ENCODE measurements at places on chromosomes 5 and 9. TPM values are rescaled to one million over a fixed set of nuclear protein-coding genes. Genes with fewer than 3 reads are reported as not detected.

- DNase-seq = no peak
Observed at GRCh38 chr9:37574241-37574721, 1.9 kb downstream of the FBXO10 start.

DNA sequence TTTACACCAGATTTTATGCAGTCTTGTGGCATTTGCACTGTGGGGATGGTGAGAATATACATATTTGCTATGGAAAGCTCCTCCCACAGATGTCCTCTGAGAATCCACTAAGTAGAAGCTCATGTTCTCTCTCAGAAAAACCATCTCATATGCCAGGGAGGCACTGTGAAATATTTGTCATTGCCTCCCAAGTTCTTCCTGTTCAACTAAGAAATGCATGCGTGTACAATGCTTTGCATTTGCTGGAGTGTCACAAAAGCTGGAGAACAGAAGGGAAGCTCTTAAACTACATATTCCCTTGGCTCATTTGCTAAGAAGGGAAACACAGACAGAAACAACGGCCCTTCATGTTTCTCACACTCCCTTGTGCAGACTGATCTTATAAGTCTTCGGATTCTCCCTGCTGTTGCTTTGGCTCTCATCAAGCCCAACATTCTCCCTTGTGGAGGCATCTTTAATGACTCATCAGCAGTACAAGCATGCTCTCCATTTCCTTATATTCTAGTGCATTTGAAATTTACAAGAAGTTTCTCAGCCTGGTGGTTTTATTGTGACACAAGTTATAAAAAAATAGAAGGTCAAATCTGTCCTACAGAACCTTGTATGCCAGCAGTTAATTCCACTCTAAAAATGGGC is 220.6 kb downstream of the TRIM36 start:
- no peak for DNase-seq

GRCh38 chr5:87048156-87048555 is 219.5 kb upstream of the RASA1 start:
- no peak for DNase-seq

Gene ACTBL2
- not detected for total RNA-seq

GRCh38 chr9:75658301-75658905 is 232.1 kb upstream of the PCSK5 start:
- no peak for DNase-seq

DNA sequence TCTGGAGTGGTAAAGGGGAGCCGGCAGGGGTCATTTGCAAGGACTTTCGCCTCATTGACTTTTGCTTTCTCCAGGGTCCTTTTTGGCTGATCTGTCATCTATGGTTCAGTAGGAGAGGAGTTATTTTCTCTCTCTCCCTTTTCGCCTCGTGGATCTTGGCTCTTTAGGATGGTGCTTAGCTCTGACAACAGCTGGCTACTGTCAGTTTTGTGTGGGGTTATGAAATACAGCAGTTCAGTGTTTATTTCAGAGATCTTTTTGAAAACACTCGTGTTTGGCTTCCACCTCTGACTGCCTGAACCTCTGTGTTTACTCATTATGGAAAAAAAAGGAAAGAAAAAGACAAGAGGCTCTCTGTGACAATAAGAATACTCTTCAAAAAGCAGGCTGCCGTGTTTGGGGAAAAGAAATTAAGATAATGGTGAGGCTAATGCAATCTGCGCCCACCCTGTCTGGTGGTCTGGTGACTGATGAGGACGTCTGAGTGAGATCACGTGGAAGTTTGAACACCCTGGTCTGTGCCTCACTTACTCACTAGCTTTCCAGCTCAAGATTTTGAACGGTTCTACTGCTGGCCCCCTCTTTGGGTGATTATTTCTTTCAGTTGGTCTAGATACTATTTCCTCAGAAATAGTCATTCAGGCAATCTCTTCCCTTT is 567.7 kb downstream of the CAAP1 start:
- no peak for DNase-seq

DNA sequence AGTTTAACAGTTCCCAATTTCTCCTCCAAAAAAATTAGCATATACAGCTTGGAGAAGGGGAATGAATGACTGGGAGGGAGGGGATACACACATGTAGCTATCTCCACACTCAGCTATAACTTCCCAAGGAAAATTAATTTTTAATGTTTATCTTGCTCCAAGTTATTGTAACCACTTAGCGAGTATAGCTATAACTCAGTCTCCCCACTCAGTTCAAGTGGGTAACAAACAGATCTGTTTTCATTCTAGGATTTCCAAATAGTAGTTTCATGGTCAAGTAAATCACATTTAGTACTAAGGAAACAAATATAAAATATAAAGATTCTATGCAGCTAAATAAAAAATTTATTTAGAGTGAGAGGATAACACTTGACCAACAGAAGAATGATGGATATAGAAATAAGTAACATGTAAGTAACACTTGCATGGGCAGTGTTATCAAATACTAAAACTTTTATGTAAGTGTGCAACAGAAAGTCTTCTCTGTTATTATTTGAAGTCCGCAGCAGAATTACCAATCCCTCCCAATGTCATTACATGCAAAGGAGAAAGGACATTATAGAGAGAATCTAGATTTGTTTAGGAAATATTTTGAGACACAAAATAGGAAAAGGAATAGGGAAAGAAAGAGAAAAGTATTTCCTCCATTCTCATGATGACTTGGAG is 10.2 kb upstream of the NFIB start:
- no peak for DNase-seq

- no peak for DNase-seq
Observed at GRCh38 chr9:91162311-91162710, 199.4 kb downstream of the AUH start.

DNA sequence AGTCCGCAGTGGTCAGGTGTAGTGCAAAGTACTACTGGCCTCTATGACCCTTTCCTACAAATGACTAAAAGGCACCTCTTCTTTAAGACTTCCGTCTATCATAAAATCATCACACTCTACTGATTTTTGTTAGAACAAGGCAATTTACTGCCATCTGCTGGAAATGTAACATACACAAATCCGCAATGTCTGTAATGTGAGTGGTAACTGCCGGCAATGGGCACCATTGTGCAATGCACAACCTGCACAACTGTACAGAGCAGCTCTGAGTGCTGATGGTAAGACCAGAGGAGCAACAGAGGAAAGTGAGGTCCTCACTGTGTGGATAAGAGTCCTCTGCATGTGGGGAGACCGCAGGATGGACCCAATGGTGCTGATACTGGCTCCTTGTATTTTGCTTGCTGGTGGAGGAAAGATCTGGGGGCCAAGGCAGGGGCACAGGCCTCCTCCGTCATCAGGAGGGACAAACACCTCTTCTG is 103.7 kb downstream of the ATPSCKMT start:
- no peak for DNase-seq

Gene KIF20A
- total RNA-seq = 67.1 TPM

DNA sequence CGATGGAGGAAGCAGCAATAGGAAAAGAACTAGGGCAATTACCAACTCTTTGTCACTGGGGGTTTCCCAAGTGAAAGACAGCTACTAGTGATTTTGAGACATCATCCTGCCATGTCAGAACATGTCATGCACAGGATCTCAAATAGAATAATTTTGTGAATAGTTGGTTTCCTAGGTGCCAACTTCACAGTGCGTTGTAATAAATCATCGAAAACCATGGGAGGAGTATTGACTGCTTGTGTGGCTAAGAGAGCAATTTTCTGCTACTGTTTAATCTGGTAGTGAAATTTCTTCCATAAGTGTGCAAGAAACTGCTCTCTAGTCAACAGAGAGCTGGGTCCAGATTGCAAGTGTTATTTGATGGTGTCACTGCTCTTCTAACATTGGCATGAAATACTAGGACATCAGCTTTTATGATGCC is 168.6 kb downstream of the NNT start:
- no peak for DNase-seq

DNA sequence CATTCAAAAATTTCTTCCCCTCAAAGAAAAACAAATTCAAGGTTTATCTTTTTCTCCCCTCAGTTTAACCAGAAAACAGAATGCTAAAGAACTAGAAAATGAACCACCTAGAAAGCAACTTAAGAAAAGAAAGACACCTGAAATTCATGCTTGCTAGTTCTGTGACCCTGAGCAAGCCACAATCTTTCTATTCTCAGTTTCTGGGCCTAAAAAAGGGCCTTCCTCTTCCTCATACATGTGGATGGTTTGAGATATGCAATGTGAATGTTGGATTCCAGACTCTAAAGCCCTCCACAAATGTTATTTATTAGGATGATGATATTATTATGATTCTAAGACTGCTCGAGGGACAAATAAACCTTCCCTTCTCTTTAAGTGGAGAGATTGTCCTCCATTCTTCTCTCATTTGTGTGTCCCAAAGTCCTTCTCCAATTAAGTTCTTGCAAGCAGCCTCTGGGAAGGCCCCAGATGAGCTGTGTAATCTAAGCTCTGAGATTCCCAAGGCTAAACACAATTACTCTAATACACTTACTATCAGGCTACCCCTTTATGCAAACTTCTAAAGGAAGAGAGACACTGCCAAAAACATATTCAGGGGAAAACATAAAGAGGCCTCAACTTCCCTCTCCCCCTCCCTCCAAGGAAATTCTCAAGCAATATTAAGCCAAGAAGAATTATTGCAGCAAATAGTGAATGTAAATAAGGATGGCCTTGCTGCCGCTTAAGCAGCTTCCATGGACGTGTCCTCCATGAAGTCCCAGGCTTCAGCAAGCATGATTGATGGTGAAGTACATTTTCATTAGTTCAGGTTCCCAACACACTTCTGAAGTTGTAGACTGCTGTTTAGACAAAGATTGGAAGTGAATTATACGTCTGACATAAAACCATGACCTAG is 80.2 kb downstream of the PRKACG start:
- no peak for DNase-seq

Gene ENTR1
- 110 TPM for total RNA-seq

DNA sequence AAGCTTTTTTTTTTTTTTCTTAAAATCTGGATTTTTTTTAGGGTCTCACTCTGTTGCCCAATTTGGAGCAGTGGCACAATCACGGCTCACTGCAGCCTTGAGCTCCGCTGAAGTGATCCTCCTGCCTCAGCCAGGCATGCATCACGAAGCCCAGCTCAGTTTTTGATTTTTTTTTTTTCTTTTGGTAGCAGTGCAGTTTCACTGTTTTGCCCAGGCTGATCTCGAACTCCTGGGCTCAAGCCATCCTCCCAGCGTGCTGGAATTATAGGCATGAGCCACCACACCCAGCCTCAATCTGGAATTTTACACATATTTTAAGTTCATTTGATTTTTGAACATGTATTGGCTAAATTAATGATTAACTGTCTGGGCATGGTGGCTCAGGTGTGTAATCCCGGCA is 36.3 kb downstream of the TRIO start:
- DNase-seq = no peak

DNA sequence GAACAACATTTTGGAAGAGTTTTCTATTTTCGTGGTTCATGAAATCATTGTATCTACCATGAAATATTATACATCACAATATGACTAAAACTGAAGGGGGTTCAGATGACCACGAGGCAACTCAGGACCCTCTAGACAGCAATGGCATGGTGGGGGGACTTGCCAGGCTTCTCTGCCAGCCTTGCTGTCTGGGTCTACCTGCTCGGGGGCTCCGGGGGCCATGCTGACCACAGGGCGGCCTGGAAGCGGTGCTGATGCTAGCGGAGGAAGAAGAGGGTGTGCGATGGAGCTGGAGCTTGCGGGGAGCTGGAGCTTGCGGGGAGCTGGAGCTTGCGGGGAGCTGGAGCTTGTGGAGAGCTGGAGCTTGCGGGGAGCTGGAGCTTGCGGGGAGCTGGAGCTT is 89.2 kb upstream of the IRX4 start:
- no peak for DNase-seq

Gene PDGFRB
- total RNA-seq = 15.9 TPM

- DNase-seq = no peak
Observed at GRCh38 chr5:58077416-58077815, 382.5 kb downstream of the PLK2 start.

GRCh38 chr5:56818450-56819037 is 3.2 kb downstream of the MAP3K1 start:
- no peak for DNase-seq

GRCh38 chr9:5455181-5455580 is 4.8 kb downstream of the CD274 start:
- DNase-seq = no peak

Gene SH3GLB2
- total RNA-seq = 54.9 TPM

DNA sequence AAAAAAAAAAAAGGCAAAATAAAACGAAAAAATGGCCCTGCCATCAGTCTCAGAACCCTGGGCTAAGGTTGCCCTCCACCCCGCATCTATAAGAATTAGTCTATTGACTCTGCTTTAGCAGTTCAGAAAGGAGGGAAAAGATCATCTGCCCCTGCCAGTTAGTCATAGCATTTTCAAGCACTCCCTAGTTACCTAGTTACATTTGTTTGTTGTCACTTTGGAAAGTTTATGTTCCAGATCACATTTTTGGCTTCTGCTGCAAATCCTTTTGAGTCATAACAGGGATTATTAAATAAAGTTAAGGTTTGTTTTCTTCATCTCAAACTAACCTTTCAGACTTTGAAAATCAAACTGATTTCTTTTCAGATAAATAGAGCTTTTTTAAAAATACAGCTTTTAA is 52.1 kb downstream of the AQP7 start:
- DNase-seq = no peak

GRCh38 chr5:79201206-79201605 is 34.7 kb upstream of the JMY start:
- DNase-seq = no peak

GRCh38 chr5:57157666-57158065 is 16.2 kb upstream of the GPBP1 start:
- DNase-seq = no peak

GRCh38 chr5:67196537-67197059 is at the start of gene CD180:
TSS of gene CD180 (minus strand) at chr5:67196799. CDS start at chr5:67196641, 158 bp downstream.
- DNase-seq = no peak

GRCh38 chr5:142427015-142427364 is 102.2 kb upstream of the SPRY4 start:
- no peak for DNase-seq

Gene CARD9
- 1.1 TPM for total RNA-seq

GRCh38 chr5:163586531-163586956 is 81.1 kb downstream of the MAT2B start:
- DNase-seq = no peak

GRCh38 chr5:104512063-104512825 is 949.7 kb upstream of the NUDT12 start:
- DNase-seq = no peak

GRCh38 chr5:2848619-2849018 is 97.1 kb upstream of the IRX2 start:
- no peak for DNase-seq

Gene SLC34A3
- total RNA-seq = not detected

DNA sequence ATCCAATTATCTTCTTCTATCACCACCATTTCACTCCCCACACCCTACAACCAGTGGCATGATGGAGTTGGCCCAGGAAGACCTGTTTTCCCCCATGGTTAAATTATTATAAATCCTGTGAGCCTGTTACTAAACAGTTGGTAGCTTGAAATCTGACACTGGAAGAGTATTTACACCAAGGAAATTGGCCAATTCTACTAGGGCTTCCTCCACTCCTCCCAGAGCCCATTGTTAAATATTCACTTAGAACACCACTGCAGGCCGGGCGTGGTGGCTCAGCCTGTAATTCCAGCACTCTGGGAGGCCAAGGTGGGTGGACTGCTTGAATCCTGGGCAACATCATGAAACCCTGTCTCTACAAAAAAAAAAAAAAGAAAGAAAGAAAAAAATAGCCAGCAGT is 32.4 kb upstream of the CKS2 start:
- DNase-seq = no peak

Gene SGCD
- total RNA-seq = 0.04 TPM

- DNase-seq = no peak
Observed at GRCh38 chr5:69505306-69505705, 12.7 kb downstream of the OCLN start.

Gene LSM11
- 3.9 TPM for total RNA-seq

GRCh38 chr5:111422245-111422644 is 90.1 kb downstream of the STARD4 start:
- DNase-seq = no peak

GRCh38 chr9:124776954-124777648 is at the start of gene OLFML2A:
TSS of gene OLFML2A (plus strand) at chr9:124777133. CDS start at chr9:124777271, 138 bp downstream.
- peak; percentile 83 for DNase-seq

Gene SPINK7
- total RNA-seq = not detected

Data from H1 (cell line).